Activated T-cell treated with anti-CD3 and anti-CD28 coated beads for 1 hour (primary cell): ENCODE measurements at places on chromosomes 6 and 20.

- DNase-seq = no peak
These were observed 56.2 kb downstream of the BMP7 start for GRCh38 chr20:57210054-57210910.

- no peak for DNase-seq
These were observed 111.9 kb downstream of the FRK start for GRCh38 chr6:115948751-115949150.

GRCh38 chr6:155887421-155887820, 431.8 kb upstream of the NOX3 start:
- DNase-seq = no peak

GRCh38 chr6:33586108-33586640, 6.1 kb upstream of the BAK1 start:
- no peak for DNase-seq

GRCh38 chr20:25317351-25318075, 69.6 kb downstream of the PYGB start:
- DNase-seq = no peak

GRCh38 chr6:53295176-53295575, 53.6 kb downstream of the ELOVL5 start:
- DNase-seq = no peak

DNA sequence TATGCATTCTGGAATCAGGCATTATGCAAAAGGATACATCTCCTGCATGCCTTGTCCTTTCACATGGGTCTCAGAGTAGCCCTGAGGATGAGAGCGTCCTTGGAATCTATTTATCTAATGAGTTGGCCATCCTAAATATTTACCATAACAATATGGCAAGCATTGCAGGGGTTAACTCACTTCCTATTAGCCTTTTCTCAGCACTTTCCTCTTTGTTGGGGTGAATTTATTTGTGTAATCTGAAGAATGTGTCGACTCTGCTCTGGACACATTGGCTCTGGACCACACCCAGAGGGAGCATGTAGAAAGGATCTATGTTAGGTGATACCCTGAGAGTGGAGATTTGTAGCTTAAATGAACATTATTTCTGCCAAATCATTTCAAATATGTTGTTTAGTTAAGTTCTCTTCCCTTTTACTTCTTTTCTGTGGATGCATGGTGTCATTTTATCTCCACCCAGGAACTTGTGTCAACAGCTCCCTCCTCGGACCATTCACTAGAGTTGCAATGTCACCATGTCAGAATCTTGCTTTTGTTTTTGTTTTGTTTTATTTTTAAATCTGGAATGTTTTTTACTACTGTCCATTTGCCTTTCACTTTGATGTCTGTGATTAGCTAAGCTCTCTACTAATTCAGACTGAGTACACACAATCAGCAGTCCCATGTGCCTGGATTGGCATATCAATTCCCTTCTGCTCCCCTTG, 757.0 kb upstream of the MMS22L start:
- no peak for DNase-seq

DNA sequence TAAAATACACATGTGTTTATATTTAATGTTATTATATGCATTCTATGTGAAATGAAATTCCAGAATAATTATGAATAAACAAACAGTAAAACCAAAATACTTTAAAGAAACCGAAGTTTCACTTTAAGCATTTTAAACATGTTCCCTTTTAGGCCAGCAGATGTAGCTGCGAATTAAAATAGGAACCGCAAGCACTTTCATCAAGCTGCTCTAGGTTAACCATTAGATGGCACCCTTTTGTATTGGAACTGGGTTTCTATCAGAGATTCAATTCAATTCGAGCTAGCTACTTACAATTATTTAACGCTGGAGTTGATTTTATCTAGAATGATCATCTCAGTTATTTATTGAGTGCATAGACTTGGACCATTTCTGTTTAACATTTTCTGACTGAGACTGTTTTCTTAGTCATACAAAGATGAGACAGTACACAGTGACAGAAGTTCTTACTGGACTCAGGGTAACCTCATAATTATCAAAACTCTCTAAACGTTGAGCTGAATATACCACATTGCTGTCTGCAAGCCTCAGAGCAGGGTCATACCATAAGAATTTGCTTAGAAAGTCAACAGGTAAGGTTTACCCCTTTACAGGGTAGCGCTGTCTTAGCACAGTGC, 8.5 kb downstream of the TMEM242 start:
- DNase-seq = no peak

GRCh38 chr20:4763723-4764510, 42.2 kb downstream of the PRND start:
- DNase-seq = no peak

GRCh38 chr6:136083540-136083939, 166.6 kb downstream of the MTFR2 start:
- DNase-seq = no peak
